Fibroblast of lung (primary cell): ENCODE measurements at places on chromosomes 16 and 17. TPM values are rescaled to one million over a fixed set of nuclear protein-coding genes. Genes with fewer than 3 reads are reported as not detected.

- peak; percentile 49 for DNase-seq
Measured at GRCh38 chr17:82497483-82498405, 21.8 kb upstream of the FOXK2 start.

ATXN7L3 gene
- 33.6 and 36.5 TPM in 2 replicates for total RNA-seq

MSLN gene
- not detected in 2 replicates for total RNA-seq

- peak; percentile 46 for DNase-seq
Measured at GRCh38 chr17:53249036-53249435, 573.7 kb upstream of the KIF2B start.

GRCh38 chr16:67930678-67931211 lies 917 bp downstream of the CTRL start:
- no peak for DNase-seq

STAT3 gene
- total RNA-seq, result 101 and 118 TPM in 2 replicates

- no peak for DNase-seq
Measured at GRCh38 chr16:48064971-48065370, 90.8 kb downstream of the ABCC12 start.

RCVRN gene
- total RNA-seq, result not detected in 2 replicates

DNA sequence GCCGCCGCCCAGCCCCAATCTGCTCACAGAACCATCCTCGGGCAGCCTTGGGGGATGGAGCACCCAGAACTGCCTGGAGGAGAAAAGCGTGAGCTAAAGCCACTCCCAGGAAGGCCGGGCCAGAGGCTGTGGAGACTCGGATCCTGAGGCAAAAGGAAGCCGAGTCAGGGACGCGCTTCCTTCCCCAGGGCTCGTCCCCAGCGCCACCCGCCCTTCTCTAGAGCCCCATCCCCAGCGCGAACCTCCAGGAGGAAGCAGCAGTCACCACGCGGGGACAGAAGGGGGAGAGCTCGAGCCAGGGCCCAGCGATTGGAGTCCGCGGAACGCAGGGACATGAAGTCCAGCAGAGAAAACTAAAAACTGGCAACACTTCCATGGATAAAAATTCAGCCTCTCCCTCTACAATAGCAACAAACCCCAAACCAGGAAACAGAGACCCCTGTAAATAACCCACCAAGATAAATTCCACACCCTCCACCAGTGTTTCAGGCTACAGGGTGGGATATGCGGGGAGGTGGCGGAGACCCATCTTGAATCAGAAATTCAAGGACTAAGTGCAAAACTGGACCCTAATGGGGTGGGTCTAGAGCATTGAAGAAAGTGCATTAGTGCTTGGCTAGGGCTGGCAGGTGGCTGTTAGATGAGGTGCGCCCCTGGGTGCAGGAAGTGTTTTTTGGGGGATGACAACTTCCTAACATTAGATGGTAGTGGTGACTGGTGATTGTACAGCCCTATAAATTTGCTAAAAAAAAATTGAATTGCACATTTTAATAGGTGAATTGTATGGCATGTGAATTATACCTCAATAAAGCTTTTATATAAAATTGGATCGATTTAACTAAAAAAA lies 116.1 kb upstream of the METRNL start:
- peak; percentile 80 for DNase-seq

GRCh38 chr17:44543213-44543904 lies 13.9 kb upstream of the FZD2 start:
- DNase-seq, result peak; percentile 96

- no peak for DNase-seq
Measured at GRCh38 chr17:4010754-4011153, 46.5 kb upstream of the ATP2A3 start.

DNA sequence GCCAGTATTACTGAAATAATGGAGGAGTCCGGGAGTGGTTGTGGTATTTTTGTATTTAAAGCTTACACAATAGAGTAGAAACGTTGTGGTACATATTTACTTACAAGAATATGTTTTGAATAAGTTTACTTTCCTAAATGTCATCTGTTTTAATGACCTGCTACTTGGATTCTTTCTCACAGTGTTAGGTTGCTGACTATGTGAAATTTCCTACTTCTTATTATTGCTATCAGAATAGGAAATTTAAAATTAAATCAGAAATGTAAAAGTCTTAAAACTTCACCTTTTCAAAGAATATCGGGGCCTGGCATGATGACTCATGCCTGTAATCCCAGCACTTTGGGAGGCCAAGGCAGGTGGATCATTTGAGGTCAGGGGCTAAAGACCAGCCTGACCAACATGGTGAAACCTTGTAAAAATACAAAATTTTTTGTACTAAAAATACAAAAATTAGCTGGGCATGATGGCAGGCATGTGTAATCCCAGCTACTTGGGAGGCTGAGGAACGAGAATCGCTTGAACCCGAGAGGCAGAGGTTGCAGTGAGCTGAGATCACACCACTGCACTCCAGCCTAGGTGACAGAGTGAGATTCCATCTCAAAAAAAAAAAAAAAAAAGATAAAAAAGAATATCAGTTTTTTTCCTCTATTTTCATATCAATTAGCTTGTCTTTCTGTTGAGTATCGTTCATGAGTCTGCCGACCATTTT lies 77.8 kb downstream of the VMP1 start:
- DNase-seq, result no peak
